Left hindlimb (tissue), 1 donor: ENCODE measurements at places on chromosomes 6 and 20.

DNA sequence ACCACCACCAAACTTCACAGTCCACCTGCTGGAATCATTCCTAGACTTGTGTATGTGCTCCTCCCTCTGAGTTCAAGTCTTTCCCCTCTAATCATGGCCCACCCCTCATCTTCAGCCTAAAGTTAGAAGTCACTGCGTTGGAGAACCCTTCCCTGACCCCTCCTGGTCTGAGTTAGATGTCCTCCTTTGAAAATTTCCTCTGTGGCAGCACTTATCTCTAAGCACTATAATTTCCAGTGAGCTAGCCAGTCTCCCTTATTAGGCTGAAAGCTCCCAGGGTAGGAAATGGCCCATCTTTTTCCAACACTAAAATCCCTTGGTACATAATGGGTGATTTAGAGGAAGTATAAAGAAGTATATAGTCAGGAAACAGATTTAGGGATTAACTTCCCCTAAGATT, 63.2 kb downstream of the SESN1 start:
- DNase-seq: no peak

GRCh38 chr6:134020543-134020942, 31.9 kb downstream of the SLC2A12 start:
- no peak for DNase-seq

DNA sequence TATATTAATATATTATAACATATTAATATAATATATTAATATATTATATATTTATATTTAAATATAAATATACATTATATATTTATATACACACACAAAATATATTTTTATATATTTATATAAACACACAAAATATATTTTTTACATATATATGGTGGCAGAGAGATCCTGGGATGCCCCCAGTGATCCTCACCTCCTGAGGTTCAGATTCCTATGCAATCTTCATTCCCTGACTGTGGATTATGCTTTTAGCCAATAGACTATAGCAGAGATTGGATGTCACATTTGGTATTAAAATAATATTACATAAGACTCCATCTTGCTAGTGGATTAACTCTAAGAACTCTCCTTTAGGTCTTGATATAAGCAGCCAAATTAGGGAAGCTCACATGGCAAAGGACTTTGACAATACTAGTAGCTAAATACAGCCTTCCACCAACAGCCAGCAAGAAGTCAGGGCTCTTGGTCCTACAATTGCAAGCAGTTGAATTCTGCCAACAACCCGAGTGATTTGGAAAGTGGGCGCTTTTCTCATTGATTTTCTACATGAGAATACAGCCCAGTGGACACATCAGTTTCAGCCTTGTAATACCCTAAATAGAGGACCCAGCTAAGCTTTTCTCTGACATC, 681.0 kb downstream of the C6orf118 start:
- no peak for DNase-seq

GRCh38 chr6:41226752-41227151, 1.4 kb upstream of the TREML4 start:
- DNase-seq: no peak

GRCh38 chr20:2221921-2222320, 73.9 kb upstream of the TGM3 start:
- no peak for DNase-seq

- DNase-seq: no peak
These were observed 607.2 kb downstream of the QKI start for GRCh38 chr6:164021589-164022250.

GRCh38 chr20:60242836-60243505, 284.7 kb downstream of the CDH26 start:
- no peak for DNase-seq

GRCh38 chr20:57980506-57980905, 247.9 kb downstream of the ANKRD60 start:
- DNase-seq: no peak

DNA sequence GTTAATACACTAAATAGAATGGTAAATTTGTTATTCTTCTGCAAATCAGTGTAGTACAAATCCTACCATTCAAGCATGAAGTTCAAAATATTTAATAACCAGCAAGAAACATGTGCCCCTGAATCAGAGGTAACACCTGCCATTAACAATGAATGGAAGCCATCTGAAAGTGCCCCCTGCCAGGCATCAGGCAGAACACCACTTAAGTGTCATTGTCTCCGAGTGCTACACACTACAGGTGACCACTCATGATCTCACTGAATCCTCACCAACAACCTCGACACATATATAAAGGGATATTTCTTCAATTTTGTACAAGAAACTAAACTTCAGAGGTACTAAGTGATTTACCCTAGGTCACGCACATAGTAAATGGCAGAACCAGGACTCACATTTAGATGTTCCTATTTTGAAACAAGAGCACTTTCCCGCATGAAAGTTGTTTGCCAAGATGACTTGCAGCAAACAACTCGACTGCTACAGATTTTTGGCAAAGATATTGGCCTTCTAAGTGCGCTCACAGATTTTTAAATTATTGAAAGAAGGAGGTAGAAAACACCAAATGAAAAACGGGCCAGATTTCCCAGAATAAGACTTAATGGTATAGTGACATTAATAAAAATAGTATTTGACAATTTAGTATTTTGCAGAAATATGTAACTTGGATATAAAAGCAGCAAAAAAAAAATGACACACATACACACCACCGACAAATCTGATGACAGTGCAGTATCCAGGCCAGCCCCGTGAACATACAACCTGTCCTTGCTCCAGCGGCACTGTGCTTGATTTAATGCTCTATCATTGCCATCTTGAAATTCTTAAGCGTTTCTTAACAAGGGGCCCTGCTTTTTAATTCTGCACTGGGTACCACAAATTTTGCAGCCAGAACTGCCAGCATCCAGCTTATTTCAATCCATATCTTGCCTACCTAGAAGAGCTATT, 274.5 kb downstream of the ALDH8A1 start:
- no peak for DNase-seq

- no peak for DNase-seq
These were observed 161.3 kb upstream of the GGTLC1 start for GRCh38 chr20:24149881-24150307.

DNA sequence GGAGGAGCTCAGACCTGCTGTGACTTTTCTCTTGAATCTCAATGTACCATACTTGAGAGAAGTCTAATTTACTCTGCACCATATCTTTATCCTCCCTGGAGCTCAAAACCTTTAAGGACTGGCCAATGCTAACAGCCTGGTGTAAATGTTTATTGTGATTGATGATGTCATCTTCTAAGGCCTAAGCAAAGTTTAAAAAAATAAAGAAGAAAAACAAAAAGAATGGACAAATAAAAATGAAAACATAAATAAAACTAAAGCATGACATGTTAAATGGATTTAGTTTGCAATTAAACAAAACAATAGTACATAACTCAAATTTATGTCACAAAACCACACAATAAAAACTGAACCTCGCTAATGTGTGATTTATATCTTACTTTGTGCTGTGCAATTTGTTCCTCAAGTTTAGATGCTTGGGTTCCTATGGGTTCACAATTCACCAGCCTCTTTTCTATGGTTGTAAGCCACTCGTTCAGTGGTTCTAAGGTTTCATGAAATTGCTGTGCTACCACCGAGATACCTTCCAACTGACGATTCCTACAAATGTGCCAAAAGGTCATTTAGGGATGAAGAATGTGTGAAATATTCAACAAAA, 113.0 kb downstream of the DST start:
- DNase-seq: no peak

- no peak for DNase-seq
These were observed 15.4 kb downstream of the ENPP3 start for GRCh38 chr6:131652472-131652871.

- no peak for DNase-seq
These were observed 11.9 kb downstream of the GPX5 start for GRCh38 chr6:28537509-28538140.

- no peak for DNase-seq
These were observed 14.0 kb downstream of the RBL1 start for GRCh38 chr20:37081717-37082289.

GRCh38 chr6:68994521-68994920, 359.4 kb downstream of the ADGRB3 start:
- DNase-seq: no peak

DNA sequence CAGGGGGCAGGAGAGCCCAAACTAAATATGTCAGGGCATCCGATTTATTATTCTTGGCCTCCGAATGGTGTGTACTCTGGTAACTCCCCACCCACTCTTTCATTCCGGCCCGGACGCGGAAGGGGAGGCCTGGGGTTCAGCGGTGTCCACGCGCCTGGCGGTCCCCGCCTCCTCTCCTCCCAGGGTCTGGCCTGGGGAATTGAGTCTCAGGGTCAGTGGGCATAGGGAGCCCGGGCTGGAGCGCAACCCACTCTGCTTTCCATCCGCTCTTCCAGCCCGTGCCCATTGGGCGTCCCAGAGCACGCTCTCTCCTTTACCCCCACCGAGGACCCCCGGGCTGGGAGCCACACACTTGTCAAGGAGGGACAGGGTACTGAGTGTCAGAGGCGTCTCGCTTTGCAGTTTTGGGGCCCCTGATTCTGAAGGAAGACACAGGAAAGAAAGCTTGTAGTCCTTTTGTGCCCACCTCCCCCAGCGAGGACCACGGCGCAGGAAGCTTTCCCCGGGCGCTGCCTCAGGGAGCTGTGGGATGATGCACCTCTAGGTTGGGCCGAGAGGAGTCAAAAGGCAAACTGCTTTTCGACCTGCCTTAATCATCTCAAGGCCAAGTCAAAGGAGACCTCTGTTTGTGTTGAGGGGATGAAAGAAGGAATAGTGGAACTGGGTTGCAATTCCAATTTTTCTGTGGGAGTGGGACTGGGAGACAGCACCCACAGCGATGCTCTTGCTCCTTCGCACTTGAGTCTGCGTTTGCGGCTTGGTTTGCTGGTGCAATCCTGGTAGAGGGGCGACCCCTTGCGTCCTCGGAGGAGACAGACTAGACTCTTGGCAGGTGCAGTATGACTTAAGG, 2.5 kb downstream of the RSPO3 start:
- peak; percentile 89 for DNase-seq

DNA sequence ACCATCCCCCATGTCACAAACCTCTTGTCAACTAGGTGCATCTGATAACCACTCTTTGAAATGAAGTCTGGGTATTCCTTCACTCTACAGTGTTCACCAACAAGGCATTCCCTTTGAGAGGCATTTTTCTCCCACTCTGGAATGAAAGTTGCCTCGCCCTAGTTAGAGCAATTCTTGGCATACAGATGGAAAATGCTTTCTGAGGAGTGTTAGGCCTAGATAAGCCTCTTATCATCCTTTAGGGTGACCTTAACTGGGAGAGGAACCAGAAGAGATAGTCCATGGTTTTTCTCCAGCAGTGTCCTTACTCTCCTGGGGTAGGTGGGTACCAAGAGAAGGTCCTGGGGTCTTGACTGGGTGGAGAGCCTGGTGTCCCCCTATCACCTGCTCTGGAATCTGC, 14.8 kb downstream of the CLIC5 start:
- DNase-seq: no peak

- DNase-seq: no peak
These were observed 7.8 kb downstream of the MAVS start for GRCh38 chr20:3854462-3854871.

- no peak for DNase-seq
These were observed 1.9 kb downstream of the LRFN2 start for GRCh38 chr6:40585223-40585622.

- peak; percentile 92 for DNase-seq
These were observed 31.5 kb downstream of the SNX5 start for GRCh38 chr20:17936761-17937732.

DNA sequence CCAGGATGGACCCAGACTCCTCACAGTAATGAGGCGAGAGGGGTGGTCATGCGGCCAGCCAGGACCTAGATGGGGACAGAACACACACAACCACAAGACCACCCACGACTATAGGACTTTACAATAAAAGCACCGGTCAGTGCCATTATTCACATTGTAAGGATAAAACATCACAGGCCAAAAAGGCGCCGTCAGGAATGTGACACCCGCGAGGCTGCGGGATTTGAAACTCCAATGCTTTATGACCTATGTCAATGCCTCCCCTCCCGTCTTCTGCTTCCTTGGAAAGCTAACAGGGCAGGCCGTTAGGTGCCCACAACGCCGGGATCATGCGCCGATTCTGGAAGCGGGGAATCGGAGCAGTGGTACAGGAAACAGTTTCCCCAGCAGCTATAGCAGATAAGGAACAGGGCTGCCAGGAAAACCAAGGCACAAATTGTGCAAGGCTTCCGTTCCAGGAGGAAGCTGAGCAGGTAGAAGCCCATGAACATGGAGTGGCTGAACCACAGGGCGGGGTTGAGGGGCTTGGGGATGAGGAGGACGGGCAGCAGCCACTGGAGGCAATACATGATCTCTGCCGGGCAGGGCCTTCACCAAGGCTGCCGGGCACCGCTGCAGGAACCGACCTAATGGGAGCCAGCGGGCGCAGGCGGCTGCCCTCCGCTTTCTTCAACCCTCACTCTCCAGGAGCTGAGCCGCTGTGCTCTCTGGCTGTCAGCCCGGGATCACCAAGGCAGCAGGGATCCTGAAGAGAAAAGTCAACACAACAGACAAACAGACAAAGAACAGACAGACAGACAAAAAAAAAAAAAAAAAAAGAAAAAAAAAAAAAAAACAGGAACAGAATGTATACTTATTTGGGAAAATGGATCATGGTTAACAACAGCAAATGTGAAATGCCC, 2.2 kb upstream of the NNAT start:
- no peak for DNase-seq
